Stimulated activated CD4-positive, alpha-beta T cell treated with anti-CD3 and anti-CD28 coated beads, Interleukin-4, amount 100 ng/mL, for 24 hours (primary cell): ENCODE measurements at places on chromosomes 1 and 21.
A peak's percentile ranks its signal among the peaks of the same experiment; 100 is the strongest.

GRCh38 chr21:41766883-41767605, at the start of gene RIPK4:
RIPK4 (minus strand) TSS chr21:41767052; CDS start chr21:41767041, 11 bp downstream.
- DNase-seq, result peak; percentile 58

DNA sequence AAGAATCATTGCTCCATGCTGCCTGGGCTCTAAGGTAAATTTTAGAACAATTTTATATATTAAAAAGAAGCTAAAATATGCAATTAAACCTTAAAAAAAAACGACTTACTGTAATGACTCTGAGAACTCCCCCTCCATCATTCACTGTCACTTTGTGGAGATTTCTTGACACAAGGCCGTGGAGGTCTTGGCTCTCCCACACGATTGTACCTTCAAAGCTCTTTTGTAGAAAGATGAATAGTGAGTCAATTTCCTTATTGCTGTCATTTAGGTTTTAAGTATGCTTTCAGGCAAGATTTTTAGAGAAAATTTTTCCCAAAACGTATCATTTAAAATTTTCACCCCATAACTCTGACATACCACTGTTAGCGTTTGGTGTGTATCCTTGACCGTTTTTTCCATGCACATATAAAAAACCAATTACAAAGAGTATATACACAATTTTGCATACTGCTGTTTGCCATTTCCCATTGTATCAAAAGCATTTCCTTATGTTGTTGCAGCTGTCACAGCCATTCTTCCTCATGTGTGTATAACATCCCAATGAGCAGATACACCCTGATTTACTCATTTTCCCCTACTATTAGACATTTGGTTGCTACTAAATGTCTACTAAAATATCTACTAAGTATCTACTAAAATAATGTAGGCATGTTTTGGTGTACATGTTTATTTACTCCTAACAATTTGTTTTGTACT, 33.4 kb downstream of the B3GALNT2 start:
- no peak for DNase-seq

DNA sequence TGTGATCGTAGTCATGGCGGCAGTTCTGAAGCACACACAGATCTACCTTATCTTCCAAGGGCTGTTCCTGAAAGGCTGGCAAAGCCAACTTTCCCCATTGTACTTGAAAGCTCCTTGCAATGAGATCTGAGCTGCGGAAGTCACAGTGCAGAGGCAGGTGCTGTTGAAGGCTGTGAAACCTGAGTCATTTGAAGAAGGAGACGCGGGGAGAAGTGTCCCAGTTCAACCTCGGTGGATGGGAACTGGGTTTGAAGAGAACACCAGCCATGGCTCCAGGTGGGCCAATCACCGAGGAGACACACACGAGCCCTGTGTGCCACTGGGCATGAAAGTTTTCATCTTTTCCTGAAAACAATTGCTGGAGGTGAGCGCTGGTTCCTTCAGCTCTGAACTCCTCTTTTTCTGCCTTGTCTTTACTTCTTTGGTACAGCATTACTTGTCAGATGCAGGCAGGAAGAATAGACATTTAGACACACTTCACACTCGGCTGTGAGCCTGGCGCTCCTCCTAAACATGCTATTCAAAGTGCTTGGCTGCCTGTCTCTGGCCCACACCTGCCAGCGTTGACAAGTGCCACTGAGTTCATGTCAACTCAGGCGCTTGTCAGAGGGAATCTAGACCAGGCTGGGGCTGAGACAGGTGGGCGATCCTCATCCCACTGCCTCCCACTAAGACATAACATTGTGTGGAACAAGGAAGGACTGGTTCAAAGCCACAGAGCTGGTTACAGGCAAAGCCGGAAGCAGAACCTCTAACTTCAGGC, 25.7 kb upstream of the PDE9A start:
- DNase-seq, result no peak

GRCh38 chr21:16002874-16003466, 273.2 kb downstream of the USP25 start:
- no peak for DNase-seq

DNA sequence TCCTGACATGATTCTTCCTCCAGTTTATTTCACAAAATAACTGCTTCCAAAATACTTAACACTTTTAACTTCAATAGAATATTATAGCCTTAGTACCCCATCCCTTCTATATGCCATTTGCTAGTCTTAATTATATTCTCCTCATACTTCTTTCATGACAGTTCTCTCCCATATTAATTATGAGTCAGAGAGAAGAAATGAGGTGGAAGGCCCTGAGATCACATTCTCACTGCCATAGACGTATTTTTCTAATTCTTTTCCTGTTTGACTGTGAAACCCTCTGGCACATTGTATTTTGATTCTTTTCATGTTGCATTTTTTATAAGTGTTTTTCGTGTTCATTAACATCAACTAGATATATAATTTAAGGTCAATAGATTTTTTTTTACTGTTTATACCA, 88.4 kb downstream of the GTF2B start:
- no peak for DNase-seq

GRCh38 chr1:230414102-230414501, 12.0 kb downstream of the PGBD5 start:
- DNase-seq, result no peak

GRCh38 chr1:42198251-42198650, 33.7 kb upstream of the GUCA2A start:
- no peak for DNase-seq

DNA sequence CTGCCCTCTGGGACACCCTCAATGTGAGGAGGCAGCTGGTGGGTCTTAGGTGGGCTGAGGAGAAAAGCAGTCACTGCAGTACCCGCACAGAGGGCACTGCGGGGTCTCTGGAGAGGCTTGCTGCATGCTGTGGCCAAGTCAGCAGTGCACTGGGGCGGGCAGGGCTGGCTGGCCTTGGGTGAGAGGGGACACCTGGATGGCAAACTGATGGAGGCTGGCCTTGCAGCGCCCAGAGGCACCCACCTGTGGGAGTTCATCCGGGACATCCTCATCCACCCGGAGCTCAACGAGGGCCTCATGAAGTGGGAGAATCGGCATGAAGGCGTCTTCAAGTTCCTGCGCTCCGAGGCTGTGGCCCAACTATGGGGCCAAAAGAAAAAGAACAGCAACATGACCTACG, 3.2 kb downstream of the ELF3 start:
- DNase-seq, result no peak

DNA sequence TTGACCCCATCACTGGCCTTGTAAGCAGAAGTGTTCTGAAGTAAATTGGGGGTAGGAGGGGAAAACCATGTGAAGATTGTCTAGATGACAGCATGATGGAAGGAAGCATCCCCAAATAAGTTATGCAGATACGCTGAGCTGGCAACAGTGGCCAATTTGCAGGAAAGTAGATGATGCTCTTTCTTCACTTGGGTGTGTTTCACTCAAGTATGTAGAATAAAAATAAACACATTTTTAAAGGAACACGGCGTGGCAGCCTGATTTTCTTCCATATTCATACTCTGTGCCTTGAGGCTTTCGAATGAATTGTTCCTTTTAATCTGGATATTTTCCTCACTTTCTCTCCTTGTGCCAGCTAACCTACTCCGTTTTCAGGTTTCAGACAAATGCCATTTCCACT, 295.5 kb upstream of the DPYD start:
- DNase-seq, result no peak

- DNase-seq, result no peak
Observed at GRCh38 chr1:10161541-10162290, 48.7 kb upstream of the KIF1B start.
